ENCODE measurements at places on chromosomes 13 and 19.

DNA sequence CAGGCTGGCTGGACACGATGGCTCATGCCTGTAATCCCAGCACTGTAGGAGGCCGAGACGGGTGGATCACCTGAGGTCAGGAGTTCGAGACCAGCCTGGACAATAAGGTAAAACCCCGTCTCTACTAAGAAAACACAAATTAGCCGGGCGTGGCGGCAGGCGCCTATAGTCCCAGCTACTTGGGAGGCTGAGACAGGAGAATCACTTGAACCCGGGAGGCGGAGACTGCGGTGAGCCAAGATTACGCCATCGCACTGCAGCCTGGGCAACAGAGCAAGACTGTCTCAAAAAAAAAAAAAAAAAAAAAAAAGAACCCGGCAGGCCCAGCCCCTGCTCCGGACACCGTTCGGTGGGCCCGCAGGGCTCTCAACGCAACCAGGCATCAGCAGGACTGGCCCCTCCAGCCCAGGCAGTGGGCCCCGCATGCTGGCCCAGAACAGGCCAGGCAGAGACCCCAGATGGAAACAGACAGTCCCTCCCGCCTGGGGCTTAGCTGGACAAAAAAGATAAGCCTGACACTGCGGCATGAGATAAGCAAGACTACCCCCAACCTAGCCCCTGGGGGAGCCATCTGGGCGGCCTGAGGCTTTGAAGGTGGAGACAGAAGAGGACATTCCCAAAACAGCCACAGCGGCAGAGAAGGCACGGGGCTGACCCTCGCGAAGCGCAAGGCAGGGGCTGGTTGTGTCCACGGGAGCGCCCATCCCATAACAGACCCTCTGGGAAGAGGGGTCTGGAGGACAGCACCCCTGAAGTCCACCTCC, 11.6 kb downstream of the REXO1 start:
- DNase-seq: no peak

GRCh38 chr19:17245535-17245984, at the start of gene NR2F6:
NR2F6 (minus strand) TSS chr19:17245919; CDS start chr19:17245220, 699 bp downstream.
- no peak for DNase-seq

DNA sequence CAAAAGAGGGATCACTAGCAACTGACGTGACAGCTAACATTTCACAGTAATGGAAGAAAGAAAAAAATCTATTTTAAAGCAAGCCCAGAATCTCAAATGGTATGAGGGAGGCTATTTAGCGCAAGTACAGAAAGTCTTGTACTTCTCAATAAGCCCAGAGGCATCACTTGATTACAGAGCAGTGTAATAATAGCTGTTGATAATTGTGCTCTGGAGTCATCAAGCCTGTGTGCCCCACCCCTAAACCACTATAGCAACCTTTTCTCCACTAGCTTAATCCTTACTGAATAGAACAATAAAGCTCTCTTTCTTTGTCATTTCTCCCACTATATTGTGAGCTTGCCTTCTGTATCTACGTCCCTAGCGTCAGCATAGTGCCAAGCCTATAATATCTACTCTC, 56.6 kb downstream of the FREM2 start:
- DNase-seq: no peak

GRCh38 chr13:47120282-47120681, 223.4 kb upstream of the HTR2A start:
- no peak for DNase-seq

DNA sequence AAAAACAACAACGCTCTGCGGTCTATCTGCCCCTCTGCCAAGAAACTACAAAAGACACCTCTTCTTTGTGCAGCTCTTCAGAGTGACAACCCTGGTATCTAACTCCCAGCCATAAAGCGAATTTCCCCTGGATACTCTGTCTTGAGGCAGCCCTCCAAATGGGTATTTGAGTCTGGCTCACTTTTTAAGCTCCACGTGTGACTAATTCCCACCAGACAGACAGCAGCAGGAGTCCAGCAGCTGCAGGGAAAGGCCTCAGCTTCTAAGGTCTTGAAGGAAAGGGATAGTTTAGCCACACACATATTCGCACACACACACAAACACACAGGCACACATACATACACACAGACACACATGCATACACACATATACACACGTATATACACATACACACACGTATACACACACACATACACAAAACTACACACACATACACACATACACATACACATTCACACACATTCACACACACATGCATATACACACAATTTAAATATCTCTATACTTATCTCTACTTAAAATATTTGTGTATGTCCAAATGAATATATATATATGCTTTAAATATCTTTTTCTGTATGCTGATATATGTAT, 188.8 kb downstream of the TSHZ3 start:
- DNase-seq: no peak

GRCh38 chr13:39051157-39051556, 12.9 kb downstream of the NHLRC3 start:
- DNase-seq: no peak

- DNase-seq: peak; percentile 98
These were observed 1.5 kb downstream of the CLEC11A start for GRCh38 chr19:50724522-50725217.

DNA sequence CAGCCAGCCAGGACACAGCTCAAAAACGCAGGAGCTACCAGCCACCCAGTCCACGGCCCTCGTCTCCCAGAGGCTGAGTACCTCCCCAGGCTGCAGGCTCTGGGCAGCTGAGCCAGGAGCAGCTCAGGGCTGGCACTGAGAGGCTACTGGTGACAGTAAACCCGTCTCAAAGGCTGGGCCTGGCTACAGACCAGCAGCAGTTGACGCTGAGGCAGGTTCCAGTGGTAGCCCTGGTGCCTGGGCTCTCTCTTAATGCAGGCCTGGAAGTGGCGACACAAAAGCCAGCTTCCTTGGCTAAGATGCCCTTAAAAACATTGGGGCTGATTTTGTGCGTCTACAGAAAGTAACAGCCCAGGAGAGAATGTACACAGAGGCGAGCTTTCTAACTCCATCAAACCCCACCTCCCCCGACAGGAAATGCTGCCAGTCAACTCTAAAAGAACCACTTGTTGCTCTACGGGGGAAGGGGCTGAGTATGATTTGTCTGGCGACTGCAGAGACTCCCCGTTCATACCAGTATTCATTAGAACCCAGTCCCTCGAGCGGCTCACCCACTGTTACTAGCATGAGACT, 126.3 kb downstream of the STK24 start:
- DNase-seq: no peak

GRCh38 chr13:23644527-23645138, 74.4 kb downstream of the TNFRSF19 start:
- no peak for DNase-seq

- DNase-seq: no peak
These were observed 35.8 kb downstream of the VSTM2B start for GRCh38 chr19:29561601-29562000.

DNA sequence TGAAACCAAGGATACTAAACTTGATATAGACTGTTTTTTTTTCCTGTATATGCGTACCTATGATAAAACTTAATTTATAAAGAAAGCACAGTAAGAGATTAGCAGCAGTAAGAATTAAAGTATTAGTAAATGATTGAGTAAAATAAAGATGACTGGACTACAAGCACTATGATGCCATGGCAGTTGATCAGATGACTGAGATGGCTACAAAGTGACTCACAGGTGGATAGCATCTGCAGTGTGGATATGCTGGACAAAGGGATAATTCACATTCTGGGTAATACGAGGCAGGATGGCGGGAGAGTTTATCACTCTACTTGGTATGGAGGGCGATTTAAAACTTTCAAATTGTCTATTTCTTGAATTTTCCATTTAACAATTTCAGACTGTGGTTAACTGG, 11.8 kb downstream of the HTR2A start:
- DNase-seq: no peak

DNA sequence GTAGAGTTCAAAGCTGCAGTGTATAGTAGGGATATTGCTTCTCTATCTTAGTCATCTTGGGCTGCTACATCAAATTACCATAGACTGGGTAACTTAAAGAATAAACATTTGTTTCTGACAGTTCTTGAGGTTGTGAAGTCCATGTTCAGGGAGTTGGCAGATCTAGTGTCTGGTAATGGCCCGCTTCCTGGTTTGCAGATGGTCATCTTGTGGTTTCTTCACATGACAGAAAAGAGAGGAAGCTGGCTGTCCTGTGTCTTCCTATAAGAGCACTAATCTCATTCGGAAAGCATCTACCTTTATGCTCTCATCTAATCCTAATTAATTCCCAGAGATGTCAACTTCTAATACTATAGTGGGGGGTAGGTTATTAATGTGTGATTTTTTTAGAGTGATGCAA, 6.2 kb downstream of the ZNF763 start:
- no peak for DNase-seq

DNA sequence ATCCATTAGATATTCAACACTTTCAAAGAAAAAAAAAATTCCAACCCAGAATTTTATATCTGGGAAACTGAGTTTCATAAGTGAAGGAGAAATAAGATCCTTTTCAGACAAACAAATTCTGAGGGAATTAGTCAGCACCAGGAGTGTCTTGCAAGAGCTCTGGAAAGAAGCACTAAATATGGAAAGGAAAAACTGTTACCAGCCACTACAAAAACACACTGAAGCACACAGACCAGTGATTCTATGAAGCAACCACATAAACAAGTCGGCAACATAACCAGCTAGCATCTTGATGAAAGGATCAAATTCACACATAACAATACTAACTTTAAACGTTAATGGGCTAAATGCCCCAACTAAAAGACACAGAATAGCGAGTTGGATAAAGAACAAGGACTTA, 368.4 kb upstream of the MIR17HG start:
- no peak for DNase-seq

- peak; percentile 49 for DNase-seq
These were observed at the start of gene ZNF581 for GRCh38 chr19:55643003-55643886. ZNF581 (plus strand) TSS chr19:55643649; CDS start chr19:55644572, 923 bp downstream.

- DNase-seq: no peak
These were observed 8.6 kb downstream of the TNPO2 start for GRCh38 chr19:12715102-12715501.

- DNase-seq: peak; percentile 8
These were observed 11.9 kb upstream of the ZNF675 start for GRCh38 chr19:23698711-23699520.

- no peak for DNase-seq
These were observed 1.7 kb downstream of the CLC start for GRCh38 chr19:39736088-39736487.

GRCh38 chr19:29680937-29681336, 15.7 kb downstream of the PLEKHF1 start:
- no peak for DNase-seq

DNA sequence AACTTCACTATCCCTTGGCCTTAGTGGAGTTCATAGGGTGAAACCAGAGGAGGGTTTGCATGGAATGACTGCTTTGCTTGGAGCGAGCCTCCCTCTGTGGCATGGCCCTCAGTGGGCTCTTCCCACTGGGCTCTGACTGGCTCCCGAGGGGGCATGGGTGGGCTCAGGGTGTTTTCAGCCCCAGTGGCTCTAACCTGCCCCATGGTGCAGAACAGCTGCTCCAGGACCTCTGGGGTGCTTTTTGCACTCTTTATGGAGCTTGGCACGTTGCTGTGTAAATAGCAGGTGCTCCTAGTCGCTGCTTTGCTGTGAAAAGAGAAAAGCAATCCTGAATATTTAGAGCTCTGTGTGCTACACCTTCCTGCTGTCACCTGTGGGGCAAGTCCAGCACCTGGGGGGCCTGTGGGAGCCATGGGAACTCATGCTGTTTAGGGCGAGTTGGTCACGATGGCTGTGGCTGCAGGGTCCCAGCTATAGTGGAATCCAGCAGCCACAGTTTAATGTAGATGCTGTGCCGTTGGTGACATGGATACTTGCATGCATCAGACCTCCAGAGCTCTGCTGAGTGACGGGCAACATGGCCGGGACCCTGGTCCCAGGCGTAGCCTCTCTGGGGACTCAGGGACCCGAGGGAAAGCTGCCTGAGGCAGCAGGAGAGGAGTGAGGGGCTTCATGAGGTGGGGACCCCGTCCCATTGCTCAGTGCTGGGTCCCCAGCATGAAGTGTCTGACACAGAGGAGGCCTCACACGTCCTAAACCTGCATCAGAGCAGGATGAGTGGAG, 14.3 kb upstream of the MCF2L start:
- peak; percentile 75 for DNase-seq

- no peak for DNase-seq
These were observed 27.6 kb downstream of the CSNK1G2 start for GRCh38 chr19:1968279-1969175.

- no peak for DNase-seq
These were observed 22.0 kb upstream of the GPR18 start for GRCh38 chr13:99280166-99280565.

- peak; percentile 56 for DNase-seq
These were observed 10.5 kb upstream of the B3GNT3 start for GRCh38 chr19:17784201-17785008.

- no peak for DNase-seq
These were observed 1627.0 kb upstream of the PCDH20 start for GRCh38 chr13:63042686-63043085.
